ENCODE measurements at places on chromosomes 7 and 10.

GRCh38 chr10:78960316-78960800, 108.4 kb upstream of the ZMIZ1 start:
- DNase-seq: no peak

GRCh38 chr10:68831961-68832455, 4.7 kb downstream of the STOX1 start:
- no peak for DNase-seq

GRCh38 chr7:106641416-106641815, 19.5 kb downstream of the CCDC71L start:
- DNase-seq: no peak

- no peak for DNase-seq
Measured at GRCh38 chr7:148124477-148124876, 466.1 kb upstream of the C7orf33 start.

GRCh38 chr7:141418066-141418465, 133.1 kb upstream of the AGK start:
- no peak for DNase-seq

DNA sequence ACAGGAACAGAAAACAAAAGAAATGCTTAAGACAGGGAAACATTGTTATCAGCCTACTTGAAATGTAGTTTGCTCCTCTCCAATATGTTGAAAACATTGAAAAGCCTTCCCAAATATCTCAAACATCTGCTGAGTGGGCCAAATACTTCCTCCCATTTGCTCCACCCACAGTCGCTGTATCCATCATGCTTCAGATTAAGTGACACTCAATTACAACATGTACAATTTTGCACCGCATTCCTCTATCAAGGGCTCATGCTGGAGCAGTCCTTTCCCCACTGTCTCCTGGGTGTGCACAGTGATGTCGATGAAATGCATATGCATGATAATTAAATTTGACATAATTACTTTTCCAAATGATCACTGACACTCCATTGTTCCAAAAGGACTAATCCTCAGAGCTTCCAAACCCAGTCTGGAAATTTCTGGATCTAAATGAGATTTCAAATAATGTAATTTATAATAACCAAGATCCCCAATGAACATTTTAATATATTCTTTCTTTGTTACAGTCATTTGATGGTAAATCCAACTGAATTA, 604.6 kb downstream of the GRID1 start:
- DNase-seq: no peak

DNA sequence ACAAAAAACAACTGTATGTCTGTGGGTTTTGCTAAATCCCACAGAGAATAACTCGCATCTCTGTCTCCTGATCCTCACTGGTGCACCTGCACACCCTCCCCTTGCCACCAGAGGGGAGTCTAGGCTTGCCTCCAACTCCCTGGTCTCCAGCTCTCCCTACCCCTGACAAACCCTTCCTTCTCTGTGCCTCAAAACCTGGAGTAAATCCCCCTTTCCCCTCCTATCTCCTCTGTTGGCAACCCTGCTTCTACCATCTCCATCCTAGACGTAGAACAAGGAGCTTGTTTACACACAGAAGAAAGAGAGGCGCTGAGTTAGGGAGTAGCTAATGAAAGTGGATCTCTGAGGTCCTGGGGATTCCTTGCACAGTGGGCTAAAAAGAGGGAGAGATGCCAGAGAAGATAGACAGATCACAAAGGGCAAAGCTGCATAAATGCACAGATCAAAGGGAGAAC, 6.0 kb downstream of the MBLAC1 start:
- DNase-seq: peak; percentile 45

DNA sequence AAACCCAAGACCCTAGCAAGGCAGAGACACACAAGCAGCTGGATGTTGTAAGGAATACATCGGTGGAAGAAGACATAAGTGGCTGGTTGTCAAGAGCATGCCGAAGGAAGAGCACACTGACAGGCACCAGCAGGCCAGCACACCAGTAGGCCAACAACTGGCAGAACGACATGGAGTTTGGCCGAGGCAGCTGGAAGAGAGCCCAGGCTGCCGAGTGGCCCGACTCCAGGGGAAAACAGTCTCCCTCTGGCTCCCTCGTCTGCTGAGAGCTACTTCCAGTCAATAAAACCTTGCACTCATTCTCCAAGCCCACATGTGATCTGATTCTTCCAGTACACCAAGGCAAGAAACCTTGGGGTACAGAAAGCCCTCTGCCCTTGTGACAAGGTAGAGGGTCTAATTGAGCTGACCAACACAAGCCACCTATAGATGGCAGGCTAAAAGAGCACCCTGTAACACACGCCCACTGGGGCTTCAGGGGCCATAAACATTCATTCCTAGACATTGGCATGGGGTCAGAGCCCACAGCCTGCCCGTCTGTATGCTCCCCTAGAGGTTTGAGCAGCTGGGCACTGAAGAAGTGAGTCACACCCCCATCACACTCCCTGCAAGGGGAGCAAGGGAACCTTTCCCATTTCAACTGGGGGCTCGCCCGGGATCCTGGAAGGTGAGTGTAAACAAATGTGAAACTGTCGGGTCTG, 14.7 kb upstream of the TNS3 start:
- DNase-seq: no peak

DNA sequence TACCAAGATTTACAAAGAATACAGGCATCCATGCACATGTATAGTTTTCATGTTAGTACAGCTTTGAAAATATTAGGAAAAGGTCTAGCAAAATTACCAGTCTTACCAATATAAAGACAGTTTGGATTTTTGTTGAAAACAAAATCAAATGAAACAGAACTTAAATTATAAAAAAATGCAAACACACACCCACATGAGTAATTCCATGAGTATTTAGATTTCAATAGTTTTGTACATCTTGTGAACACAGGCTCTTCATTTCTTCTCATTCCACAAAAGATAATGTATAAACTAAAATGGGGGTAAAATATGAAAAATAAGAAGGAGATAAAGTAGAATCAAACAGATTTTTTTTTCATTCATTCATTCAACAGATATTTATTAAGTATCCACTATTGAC, 682.2 kb upstream of the ANKRD30A start:
- no peak for DNase-seq

- no peak for DNase-seq
Measured at GRCh38 chr7:16585540-16585939, 58.9 kb downstream of the LRRC72 start.

- no peak for DNase-seq
Measured at GRCh38 chr10:11305825-11306593, 288.3 kb downstream of the CELF2 start.

GRCh38 chr10:21087476-21087875, 190.4 kb upstream of the NEBL start:
- no peak for DNase-seq

DNA sequence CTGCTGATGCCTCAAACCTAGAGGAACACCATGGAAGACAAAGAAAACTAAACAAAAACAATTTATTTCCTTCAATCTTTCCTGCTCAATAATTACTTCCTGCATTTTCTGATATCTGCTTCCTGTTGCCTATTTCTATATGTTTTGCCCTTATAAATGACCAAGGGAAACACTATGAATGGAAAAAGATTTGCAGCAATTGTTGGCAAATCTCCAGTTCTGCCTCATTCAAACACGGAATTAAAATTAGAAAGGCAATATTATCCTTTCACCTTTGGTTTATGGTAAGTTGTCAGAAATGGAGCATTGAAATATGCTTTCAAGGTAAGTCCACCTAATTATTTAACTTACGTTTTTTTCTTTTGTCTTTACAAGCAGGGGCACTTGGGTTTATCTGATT, 552.2 kb upstream of the ANKRD30A start:
- no peak for DNase-seq

GRCh38 chr10:44725404-44725803, 185.7 kb upstream of the TMEM72 start:
- DNase-seq: no peak

DNA sequence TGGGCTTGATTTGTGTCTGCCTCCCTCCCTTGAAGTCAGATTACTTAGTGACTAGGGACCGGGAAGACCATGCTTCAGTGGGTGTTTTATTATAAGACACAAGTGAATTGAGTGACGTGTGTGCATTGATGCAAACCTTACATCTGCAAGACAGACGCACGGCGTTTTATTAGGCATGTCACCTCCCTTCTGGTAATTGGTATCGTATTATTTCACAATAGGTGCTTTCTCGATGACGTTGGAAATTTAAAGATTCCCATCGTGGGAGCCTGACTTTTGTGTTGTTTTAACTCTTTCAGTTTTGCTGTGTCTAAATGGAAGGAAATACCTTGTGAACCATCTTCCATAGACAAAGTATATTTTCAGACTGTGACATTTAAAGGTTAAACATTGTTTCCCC, 132.6 kb downstream of the INSYN2A start:
- no peak for DNase-seq

- DNase-seq: no peak
Measured at GRCh38 chr7:93968911-93969620, 35.1 kb downstream of the BET1 start.

DNA sequence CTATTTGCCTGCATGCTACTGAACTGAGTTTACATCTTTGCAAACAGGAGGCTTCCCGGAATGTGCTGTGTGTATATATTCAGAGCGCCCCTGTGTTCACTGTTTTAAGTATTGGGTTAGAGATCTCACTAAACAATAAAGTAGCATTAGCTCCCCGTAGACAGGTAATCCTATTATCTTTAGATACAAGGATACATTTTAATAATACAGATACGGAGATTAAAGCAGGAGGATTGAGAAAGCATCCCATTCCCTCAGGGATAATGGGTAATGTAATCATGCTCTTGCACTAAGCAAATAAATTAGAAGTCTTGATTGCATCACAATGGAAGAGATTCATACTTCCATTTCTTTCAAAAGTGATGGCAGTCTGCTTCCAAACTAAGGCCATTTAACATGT, 809.0 kb downstream of the NRG3 start:
- DNase-seq: no peak

DNA sequence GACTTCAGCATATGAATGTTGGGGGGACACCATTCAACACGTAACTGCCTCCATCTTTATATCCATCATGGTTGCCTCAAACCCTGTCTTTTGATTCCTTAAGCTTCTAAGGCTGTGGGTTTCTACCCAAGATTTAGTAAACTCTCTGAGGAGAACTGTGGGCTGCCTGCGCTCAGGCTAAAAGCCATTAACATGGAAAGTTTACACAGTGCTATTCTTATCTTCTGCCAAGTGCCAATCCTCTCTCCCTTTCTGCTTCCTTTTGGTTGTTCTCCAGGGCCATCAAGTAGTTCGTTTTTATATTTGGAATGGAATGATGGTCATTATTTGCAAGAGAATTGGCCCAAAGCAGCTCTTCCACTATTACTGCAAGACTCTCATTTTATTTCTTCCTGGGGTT, 97.3 kb upstream of the KLF14 start:
- DNase-seq: no peak

DNA sequence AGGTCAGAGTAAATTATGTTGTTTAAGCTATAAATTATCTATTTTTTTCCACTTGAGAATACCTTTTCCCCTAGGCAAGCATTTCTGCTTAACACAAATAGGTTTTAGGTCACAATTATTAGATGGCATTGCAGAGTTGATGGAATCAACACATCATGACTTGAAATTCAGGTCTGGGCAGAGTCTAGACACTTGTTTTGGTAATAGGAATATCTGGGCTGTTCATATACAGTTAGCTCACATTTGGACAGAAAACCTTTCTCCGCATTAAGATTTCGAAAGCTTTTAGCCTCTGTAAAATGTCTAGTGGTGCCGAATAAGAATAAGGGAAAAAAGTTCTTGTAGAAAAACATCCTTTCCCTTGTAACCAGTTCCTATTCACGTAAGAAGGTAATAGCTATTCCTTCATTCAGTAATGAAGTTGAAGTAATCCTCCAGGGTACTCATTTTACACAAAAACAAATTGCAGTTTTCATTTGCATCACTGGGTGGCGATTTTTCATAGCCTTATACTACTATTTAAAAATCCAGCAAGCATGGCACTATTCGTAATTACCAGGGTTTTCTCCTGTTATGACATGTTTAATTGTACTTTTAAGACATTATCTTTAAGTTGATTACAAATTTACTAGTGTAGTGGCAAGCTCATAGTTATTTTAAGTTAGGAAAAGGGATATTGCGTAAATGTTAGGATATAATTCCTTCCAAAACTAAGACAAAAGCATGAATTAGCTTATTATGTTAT, 37.0 kb downstream of the RPA3 start:
- DNase-seq: no peak

- no peak for DNase-seq
Measured at GRCh38 chr7:49564379-49564714, 209.1 kb upstream of the VWC2 start.

DNA sequence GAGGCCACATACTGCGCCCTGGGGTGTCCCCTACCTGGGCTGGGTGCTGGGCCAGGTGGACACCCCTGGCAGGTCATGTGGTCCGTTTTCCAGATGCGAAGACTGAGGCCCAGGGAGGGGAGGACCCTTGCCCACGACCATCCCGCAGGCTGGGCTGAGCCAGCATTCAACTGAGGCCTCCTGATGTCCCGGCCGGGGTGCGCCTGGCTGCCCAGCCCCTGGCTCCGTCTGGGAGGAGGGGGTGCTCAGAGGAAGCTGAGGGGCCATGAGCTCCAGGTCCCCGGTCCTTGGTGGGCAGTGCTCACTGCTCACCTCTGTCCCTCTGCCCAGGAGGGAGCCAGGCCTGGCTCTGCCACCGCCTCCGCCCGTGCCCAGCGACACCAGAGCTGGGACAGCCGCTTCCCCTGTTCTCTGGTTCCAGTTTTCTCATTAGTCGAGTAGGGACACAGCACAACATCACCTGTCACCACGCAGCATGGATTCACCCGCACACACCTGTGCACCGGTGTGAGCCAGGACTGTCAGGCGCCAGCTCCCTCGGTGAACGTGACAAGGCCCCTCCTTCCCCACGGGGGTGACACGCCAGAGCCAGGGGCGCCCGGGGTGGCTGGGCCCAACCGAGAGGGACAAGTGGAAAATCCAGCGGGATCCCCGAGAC, 139.7 kb downstream of the ELFN1 start:
- DNase-seq: no peak

DNA sequence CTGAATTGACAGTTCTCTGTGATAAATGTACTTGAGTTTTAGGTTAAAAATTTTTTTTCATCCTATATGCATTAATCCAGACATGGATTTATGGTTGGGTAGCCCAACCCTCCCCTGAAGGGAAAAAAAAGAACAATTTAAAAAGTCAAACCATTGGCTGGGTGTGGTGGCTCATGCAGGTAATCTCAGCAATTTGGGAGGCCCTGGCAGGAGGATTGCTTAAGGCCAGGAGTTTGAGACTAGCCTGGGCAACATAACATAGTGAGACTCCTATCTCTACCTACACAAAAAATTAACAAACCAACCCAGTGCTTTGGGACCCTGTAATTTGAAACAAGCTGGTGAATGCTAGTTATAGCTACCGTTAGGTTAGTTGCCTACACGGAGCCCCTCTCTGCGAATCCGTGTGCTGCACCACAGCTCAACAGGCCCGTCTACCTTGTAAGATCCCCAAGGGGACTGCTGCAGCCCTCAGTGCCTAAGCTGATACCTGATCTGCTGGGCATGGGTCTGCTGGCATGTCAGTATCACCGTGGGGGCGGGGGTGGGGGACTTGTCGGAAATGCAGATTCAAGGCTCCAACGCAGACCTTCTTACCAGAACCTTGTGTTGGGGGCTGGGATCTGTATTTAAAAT, 32.8 kb downstream of the TSPAN14 start:
- no peak for DNase-seq

All from stimulated activated CD4-positive, alpha-beta T cell treated with anti-CD3 and anti-CD28 coated beads, Interleukin-15, amount 100 ng/mL, for 48 hours (primary cell).